ENCODE measurements at places on chromosomes 4 and X.

DNA sequence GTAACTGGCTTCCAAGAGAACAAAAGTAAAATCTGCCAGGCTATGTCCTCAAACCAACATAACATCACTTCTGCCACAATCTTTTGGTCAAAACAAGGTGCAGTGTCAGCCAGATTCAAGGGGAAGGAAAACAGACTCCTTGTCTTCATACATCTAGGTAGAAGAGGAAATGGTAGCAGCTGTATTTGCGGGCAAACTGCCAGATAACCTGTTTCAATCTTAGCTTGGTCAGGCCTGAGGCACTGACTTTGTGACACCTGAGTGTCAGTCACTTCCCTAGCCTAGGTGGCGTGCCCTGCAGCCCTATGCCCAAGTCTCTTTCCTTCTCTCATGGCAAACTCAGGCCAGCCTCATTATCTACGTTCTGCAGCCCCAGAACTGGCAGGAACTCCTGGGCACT, 146.2 kb upstream of the JADE1 start:
- DNase-seq = no peak

DNA sequence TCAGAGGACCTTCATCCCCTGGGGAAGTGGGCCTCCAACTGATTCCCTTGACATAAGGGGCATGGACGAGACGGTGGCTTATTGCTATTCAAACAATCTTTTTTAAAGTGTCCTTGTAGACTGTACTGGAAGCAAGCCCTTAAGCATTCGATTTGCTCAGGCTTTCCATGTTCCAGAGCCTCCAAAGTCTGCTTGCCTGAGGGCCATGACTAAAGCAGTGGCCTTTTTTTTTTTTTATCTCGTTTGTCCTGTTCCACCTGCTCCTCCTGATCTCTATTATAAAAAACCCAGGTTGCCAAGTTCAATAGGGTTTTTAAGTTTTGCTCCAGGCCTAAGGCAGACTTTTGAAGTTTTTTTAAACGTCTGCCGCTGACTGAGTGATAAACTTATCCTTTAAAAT, 103.7 kb upstream of the AADAT start:
- no peak for DNase-seq

- DNase-seq = no peak
Measured at GRCh38 chr4:26819478-26820095, 41.1 kb upstream of the STIM2 start.

DNA sequence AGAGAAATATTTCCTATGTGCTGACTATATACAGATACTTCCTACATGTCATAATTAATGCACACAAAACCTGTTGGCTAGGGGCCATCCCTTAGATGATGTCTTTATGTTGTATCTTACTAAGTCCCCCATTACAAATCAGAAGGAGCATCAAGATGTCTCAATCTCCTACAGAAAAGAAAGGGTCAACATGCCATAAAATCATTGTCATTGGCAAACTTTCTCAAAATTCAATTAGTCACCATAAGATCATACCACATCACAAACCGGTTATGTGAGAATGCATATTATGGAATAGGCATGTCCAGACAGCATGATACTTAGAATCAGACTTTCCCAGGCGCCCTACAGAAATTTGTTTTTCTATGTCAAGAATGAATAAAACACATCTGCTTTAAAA, 175.2 kb upstream of the TET2 start:
- no peak for DNase-seq

- no peak for DNase-seq
Measured at GRCh38 chrX:57104921-57105398, 16.4 kb downstream of the SPIN2B start.

GRCh38 chr4:7598939-7599790, 164.4 kb upstream of the PSAPL1 start:
- DNase-seq = no peak

GRCh38 chrX:13565511-13565910, 3.9 kb upstream of the EGFL6 start:
- no peak for DNase-seq

- peak; percentile 0 for DNase-seq
Measured at GRCh38 chrX:27444093-27444908, 18.8 kb downstream of the PPP4R3C start.

- DNase-seq = no peak
Measured at GRCh38 chr4:153008578-153009199, 72.6 kb downstream of the FHDC1 start.

DNA sequence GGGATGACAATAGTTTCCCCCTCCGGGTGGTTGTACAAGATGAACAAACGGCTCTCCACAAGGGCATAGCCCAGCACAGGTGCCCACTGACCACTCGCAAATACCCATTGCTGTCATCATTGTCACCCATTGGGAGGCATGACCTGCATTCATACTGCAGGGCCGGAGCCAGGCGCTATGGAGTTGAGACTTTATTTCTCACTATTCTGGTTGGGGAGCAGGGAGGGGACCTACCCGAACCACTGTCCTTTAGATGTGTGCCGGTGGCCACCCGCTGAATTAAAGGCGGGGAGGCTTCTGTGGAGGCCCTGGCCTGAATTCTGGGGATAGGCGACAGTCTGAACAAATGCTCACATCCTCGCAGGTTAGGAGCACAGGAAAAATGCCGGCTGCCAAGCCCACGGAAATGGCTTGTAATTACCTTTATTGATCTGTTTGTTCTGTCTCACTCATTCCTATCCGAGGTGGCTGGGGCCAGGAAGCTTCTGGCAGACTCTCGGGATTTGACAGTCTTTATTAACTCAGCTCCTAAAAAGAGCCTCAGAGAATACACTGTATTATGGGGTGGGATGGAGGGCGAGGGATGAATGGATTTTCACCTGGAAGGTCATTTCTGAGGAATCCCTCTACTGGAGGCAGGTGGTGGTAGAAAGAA, 125.1 kb upstream of the PSAPL1 start:
- no peak for DNase-seq

DNA sequence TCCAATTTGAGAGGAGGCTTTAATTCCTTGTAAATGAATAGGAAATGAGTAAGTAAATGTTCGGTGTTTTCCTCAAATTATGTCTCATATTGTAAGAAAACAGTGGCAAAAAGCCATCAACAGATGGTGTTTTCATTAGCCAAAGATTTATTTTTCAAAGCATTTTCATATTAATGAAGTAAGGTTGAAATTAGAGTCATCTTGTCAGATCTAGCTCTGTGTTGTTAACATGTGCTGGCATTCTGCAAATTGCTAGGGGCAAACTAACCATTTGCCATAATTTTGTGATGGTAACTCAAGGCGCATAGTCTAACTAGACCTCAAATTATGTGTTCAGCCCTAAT, 24.7 kb downstream of the MID2 start:
- DNase-seq = no peak

GRCh38 chr4:185204238-185204910, 574 bp upstream of the CFAP97 start:
- peak; percentile 33 for DNase-seq
